Thoracic aorta (tissue), 2 donors: ENCODE measurements at places on chromosomes 4 and X.

DNA sequence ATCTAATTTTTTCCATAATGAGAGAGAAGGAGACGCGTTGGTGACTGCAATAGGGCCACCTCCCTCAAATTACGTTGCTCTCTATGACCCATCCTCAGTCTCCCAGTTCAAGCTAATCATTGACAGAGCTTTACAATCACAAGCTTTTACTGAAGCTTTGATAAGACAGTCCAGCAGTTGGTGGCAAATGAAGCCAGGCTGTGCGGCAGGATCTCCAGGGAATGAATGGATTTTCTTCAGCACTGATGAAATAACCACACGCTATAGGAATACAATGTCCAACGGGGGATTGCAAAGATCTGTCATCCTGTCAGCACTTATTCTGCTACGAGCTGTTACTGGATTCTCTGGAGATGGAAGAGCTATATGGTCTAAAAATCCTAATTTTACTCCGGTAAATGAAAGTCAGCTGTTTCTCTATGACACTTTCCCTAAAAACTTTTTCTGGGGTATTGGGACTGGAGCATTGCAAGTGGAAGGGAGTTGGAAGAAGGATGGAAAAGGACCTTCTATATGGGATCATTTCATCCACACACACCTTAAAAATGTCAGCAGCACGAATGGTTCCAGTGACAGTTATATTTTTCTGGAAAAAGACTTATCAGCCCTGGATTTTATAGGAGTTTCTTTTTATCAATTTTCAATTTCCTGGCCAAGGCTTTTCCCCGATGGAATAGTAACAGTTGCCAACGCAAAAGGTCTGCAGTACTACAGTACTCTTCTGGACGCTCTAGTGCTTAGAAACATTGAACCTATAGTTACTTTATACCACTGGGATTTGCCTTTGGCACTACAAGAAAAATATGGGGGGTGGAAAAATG is at the start of gene KLB:
KLB (plus strand) TSS at position 168 of the 821 bp plus-strand sequence; CDS start at position 188, 20 bp downstream.
- DNase-seq = no peak

DNA sequence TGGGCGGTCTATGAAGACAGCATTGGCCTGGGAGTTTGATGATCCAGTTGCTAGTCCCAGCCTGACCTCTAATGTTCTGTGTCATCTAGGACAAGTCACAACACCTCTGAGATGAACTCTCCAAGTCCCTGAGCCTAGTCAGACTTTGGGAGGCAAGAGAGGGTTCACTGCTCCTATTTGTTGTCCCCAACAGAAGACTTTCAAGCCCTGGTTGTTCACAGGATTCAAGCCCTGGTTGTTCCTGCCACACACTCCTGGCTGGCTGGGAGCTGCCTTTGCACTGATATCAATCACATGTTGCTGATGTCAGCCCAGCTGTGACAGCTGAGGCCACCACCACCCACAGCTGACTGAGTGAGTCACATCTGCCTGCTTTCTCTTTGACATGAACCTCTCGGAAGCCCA is 253.2 kb upstream of the RASGEF1B start:
- no peak for DNase-seq

DNA sequence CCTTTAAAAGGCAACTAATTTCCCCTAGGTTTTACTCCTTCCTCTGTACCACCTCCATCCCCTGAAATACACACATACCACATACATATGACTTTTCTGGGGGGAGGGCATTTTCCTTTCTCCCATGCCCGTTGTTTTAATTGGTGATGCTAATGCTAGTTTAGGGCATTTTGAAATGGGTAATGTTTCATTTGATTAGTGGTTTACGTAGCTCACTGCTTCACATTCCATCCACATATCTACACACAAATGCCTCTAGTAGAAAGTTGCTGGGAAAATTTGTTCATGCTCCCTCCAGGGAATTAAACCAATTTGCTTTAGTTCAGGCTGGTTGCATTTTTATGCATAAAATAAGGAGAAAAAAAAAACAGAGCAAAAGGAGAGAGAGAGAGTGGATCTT is 231.2 kb downstream of the FRAS1 start:
- no peak for DNase-seq

GRCh38 chrX:105191878-105192277 is 28.6 kb downstream of the TEX13A start:
- DNase-seq = no peak

- DNase-seq = no peak
Measured at GRCh38 chr4:142318280-142318679, 527.8 kb downstream of the INPP4B start.

GRCh38 chrX:40433160-40433559 is 147.6 kb upstream of the ATP6AP2 start:
- no peak for DNase-seq

DNA sequence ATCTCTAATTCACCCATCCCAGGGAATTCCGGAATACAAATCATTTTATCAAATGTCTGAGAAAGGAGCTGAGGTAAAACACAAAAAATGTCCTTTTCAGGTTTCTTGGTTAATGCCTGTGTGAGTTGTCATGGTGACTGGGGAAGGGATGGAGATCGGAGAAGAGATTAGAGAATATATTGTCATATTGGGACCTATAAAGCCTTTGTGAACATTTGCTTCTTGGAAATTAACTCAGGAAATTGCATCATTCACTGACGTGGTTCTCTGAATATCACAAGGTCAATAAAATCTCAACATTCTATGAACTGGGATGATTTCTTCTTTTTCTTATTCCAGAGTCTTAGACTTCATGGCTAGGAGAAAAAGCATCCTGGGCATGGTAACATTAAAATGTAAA is 174.8 kb upstream of the GLRA2 start:
- no peak for DNase-seq

DNA sequence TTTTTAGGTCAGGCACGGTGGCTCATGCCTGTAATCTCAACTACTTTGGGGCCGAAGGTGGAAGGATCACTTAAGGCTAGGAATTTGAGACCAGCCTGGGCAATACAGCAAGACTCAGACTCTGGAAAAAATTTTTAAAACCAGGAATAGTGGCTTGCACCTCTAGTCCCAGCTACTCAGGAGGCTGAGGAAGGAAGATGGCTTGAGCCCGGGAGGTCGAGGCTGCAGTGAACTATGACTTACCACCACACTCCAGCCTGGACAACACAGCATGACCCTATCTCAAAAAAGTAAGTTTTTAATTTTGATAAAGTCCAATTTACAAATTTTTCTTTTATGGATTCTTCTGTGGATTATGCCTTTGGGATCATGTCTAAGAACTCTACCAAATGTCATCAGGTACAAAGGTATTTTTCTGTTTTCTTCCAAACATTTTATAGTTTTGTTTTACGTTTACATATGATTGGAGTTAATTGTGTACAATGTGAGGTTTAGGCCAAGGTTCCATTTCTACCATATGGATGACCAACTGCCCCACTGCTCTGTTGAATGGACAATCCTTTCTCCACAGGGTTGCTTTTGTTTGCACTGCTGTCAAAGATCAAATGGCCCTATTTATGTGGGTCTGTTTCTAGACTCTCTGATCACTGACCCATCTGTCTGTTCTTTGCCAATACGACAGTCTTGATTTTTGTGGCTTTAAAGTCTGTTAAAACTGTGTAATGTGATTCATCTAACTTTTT is 48.2 kb downstream of the CPLX1 start:
- DNase-seq = no peak

DNA sequence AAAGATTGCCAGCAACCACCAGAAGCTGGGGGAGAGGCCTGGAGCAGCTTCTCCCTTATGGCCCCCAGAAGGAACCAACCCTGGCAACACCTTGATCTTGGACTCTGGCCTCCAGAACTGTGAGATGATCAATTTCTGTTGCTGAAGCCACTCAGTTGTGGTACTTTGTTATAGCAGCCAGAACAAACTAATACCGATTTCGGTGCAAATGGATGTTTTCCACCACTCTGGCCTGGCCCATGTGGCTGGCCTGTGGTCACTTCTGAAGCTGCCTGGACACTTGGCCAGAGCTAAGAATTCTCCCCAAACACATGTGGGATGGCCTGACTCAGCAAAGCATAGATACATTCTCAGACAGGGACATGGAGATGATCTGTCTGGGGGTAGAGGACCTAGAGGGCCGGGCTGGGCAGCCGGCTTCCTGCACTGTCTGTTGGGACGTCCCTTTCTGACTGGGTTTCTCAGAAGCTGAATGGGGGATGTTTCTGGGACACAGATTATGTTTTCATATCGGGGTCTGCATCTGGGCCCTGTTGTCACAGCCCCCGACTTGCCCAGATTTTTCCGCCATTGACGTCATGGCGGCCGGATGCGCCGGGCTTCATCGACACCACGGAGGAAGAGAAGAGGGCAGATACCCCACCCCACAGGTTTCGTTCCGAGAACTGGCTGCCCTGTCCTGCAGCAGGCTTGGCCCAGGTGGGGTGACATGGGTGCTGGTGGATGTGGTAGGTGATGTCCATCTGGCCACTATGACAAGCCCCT is 4.1 kb downstream of the FOXP3 start:
- no peak for DNase-seq

DNA sequence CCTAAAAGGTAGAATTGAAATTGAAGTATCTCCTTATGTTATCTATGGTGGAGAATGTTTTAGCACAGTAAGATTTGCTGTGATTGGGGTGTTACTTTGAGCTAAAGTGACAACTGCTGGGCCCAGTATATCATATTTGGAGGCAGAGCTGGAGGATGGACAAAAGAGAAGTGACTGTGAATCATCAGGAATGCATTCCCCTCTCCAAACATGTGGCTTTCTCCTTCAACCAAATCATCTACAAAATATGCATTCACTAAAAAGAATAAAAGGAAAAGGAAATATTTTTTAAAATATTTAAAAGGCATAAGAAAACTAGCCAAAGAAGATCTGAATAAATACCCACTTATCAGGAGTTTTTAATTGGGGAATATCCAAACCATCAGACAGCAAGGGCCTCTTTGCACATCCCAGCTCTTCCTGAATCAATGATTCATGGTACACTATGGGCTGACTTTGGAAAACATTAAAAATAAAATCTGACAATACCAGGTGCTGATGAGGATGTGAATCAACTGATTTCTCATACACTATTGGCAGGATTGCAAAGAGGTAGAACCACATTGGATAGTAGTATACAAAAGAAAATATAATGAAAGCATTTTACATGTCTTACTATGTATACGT is 671.7 kb upstream of the NR3C2 start:
- DNase-seq = no peak

GRCh38 chr4:183097231-183098018 is 1.6 kb upstream of the WWC2 start:
- no peak for DNase-seq

- no peak for DNase-seq
Measured at GRCh38 chrX:40459571-40460158, 121.1 kb upstream of the ATP6AP2 start.

DNA sequence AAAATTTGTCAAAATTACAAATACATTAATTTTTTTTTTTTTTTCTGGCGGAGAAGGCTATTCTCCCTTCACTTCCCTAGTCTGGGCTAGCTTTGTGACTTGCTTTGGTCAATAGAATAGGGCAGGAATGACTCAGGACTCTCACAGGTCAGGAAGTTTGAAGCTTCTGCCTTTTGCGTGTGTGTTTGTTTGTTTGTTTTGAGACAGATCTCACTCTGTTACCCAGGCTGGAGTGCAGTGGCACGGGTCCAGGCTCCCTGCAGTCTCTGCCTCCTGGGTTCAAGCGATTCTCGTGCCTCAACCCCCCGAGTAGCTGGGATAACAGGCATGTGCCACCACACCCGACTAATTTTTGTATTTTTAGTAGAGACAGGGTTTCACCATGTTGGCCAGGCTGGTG is 55.9 kb upstream of the USP9X start:
- no peak for DNase-seq

GRCh38 chr4:128349921-128350320 is 62.3 kb upstream of the PGRMC2 start:
- no peak for DNase-seq

DNA sequence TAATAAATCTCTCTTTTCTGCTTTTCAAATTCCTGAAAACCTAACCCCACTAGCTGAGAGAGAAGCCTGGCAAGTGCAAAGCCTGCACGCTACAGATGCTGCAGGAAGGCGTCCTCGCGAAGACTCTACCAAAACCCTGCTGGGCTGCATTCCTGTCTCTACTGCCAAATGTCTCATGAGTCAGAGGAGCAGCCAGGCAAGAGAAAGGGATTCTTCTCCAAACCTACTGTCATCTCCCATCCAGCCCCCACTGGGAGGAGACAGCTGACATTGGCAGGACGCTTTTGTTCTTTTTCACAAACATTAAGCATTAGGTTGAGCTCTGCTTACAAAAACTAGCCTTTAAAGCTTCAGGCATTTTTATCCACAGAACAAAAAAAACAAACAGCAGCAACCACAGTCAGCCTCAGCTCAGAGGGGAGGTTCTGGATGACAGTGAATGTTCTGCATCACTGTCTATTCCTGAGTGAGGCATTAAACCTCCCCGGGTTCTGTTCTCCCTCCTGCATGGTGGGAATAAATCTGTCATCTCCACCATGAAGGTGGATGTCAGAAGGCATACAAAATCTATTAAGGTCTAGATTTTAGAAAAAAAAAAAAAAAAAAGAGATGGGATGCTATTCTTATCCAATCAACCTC is 18.0 kb downstream of the CRMP1 start:
- no peak for DNase-seq

DNA sequence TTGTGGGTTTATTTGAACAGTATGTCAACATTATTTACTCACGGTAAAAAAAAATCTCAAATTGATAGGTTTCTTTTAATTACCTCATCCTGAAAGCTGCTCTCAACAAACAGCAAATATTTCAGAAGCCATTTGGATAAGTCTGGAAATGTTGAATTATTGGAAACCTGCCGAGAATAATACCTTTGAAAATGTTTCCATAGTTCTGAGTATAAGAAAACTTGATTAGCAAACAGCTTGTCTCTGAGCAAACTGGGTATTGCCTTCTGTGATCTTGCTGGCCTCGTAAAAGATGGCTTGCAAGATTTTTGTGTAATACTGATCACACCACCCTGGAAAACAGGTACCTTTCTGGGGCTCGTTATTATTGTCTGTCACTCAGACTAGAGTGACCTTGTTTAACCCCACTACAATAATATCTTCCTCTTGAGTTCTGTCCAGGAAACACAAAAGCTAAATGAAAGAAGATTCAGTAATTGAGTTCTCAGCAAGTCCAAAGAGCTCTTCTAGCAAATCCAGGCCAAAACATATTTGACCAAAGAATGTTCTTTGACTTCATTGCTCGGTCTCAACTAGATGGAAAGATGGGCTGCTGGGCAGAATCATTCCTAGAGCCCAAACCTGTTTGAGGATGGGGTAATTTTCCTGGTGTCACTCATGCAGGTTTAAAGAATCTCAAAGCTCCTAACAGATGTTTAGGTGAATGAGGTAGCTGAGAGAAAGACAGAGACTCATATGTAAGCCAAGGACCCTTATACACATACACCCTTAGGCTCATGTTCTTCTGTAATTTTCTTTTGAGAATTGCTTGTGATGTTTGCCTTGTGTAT is 255.6 kb upstream of the JADE1 start:
- DNase-seq = no peak

DNA sequence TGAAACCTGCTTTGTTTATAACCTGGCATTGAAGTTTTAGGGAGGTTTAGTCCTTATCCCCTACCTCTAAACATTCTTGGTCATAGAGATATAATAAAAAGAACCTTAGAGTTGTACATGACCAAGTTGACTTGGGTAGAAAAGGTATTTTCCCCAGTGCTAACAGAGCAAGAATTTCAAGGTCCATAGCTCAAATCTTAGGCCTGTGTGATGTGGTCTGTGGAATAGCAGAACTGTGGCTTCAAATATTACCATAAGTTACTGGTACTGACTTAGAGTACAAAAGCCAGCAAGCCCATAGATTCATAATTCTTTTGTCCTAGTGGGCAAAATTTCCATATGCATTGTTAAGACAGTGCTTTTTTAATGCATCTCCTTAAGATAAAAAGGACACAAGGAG is 91.2 kb downstream of the GPRIN3 start:
- DNase-seq = no peak

GRCh38 chr4:110977554-110977953 is 354.7 kb upstream of the PITX2 start:
- DNase-seq = no peak

GRCh38 chr4:127249767-127250108 is 383.0 kb upstream of the INTU start:
- no peak for DNase-seq
